ENCODE measurements at places on chromosomes 11 and 22.
A peak's percentile ranks its signal among the peaks of the same experiment; 100 is the strongest.

- no peak for DNase-seq
Measured at GRCh38 chr22:46090036-46090591, 60.2 kb upstream of the PPARA start.

DNA sequence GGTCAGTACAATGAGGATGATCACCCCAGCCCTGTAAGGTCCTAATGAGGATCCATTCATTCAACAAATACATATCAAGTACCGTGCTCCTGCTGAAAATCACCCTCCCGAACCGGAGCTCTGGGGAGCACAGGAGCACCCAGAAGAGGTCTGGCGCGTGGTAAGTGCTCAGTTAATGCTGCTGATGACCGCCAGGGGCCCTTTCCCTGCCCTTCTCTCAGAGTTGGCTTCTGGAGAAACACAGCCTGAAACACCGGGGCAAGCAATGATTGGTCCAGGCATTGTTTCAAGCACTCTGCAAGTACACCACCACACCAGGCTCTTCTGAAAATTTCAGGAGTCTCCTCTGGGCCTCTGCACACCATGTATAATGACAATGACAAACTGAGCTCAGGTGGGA lies 3.8 kb upstream of the CCDC86 start:
- peak; percentile 38 for DNase-seq

GRCh38 chr11:95563173-95563572 lies 226.4 kb downstream of the FAM76B start:
- DNase-seq = no peak

DNA sequence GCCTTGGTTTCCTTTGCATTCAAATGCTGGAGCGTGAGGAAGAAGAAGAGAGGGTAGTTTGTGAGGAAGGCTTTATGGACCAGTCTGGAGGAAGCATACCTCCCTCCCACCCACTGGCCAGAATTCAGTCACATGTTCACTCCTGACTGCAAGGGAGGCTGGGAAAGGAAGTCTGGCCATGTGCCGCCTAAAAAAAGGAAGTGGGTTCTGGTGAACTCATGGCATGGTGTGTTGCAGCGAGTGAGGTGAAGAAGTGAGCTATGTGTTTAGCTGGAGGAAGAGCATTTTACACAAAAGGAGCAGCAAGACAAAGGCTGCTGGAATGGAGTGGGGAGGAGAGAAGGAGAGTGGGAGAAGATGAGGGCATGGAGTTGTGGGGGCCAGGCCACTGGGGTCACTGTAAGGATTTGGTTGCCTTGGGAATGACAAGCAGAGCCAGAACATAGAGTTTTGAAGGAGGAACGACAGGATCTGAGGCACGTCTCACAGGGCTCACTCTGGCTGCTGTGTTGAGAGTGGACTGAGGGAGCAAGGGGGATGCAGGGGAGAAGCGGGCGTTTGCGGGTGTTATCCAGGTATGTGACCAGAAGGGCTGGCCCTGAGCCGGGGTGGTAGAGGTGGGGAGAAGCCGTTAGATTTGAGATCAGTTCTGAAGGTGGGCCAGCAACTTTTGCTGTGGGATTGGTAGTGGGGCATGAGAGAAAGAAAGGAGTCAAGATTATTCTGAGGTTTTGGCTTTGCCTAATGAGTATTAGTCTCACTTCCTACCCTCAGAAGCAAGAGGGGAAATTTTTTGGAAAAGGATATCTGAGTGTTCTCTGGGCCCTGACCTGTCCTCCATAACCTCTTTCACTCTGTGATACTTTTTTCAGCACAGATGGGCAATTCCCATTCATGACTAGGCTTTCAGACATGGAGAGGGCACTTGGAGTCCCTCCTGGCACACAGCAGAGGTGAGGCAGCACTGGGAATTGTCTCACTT lies 26.4 kb downstream of the BMAL1 start:
- no peak for DNase-seq

DNA sequence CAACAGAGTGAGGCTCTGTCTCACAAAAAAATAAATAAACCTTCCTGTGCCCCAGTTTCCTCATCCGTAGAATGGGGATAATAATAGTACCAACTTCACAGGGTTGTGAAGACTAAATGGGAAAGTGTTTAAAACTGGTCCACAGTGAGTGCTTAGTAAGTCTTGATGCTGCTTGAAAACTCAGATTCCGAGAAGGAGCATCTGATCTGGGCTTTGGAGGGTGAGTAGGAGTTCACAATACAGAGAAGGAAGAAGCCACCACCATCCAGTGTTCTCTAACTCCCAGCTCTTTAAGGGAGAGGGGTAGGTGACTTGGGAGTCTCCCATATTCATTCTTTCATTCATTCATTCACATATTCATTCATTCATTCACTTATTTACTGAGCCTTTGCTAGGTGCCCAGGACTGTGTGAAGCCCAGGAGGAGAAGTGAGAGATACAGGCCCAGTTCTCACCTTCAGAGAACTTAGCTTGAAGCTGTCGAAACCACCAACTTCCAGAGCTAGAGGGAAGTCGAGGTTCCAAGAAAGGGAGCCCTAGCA lies 17.7 kb downstream of the CYTH4 start:
- no peak for DNase-seq

- no peak for DNase-seq
Measured at GRCh38 chr11:57274904-57275498, 38.0 kb upstream of the APLNR start.

- no peak for DNase-seq
Measured at GRCh38 chr22:39169797-39170466, 17.5 kb upstream of the CBX7 start.
